Omental fat pad (tissue), 4 donors: ENCODE measurements at places on chromosomes 2 and 18. TPM values are rescaled to one million over a fixed set of nuclear protein-coding genes. Genes with fewer than 3 reads are reported as not detected.

GRCh38 chr2:23624378-23624777, 239.4 kb downstream of the KLHL29 start:
- DNase-seq: no peak

KIAA2012 gene
- total RNA-seq: 0.06 TPM

DNA sequence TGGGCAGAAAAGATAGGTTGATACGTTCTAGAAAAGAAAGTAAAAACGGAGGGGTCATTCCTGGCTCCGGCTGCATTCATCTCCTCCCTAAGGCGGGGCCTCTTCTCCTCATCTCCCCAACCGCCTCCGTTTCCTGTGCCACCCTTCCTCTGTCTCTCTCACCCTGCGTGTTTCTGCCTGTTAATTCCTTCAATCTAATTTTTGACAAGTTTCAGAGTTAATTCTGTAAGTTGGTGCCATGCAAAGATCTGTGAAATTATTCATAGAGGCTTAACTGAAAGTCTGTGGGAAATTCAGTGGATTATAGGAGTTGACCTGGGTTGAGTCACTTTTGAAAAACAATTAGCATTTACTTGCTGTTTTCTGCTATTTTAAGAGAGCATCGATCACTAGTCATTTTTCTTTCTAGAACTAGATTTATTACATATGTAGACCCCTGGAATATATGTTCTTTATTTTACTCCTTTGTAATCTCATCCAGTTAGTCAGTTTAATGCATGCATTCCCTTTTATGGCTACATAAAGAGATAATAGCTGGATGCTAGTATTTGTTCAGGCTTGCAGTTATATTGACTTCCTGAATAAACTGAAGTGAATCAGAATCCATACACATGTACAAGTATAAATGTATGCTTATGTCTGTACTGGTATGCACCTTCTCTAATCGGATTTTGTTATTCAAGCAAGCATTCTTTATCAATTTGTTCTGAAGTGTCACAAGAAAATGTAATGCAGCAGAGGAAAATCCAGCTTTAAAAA, 91.1 kb downstream of the EML6 start:
- DNase-seq: no peak

RFTN2 gene
- 9.8 TPM for total RNA-seq

DNA sequence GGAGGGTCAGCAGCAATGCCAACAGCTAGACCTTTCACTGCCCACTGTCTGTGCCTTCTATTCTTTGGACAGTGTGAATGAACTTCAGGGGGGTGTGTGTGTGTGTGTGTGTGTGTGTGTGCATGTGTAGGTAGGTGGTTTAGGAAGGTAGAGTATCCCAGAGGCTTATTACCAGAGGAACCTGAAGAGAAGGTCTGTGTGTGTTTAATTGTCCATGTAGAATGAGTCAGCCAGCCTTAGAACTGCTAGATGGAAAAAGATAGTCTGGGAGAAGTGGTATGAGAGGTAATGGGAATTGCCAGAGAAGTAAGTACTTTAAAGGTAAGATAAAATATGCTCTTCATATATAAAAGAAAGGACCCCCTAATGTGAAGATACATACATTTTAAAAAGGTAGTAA, 522.2 kb downstream of the PIK3C3 start:
- DNase-seq: no peak

FECH gene
- 36.3 TPM for total RNA-seq

MAL gene
- 0.93 TPM for total RNA-seq

DNA sequence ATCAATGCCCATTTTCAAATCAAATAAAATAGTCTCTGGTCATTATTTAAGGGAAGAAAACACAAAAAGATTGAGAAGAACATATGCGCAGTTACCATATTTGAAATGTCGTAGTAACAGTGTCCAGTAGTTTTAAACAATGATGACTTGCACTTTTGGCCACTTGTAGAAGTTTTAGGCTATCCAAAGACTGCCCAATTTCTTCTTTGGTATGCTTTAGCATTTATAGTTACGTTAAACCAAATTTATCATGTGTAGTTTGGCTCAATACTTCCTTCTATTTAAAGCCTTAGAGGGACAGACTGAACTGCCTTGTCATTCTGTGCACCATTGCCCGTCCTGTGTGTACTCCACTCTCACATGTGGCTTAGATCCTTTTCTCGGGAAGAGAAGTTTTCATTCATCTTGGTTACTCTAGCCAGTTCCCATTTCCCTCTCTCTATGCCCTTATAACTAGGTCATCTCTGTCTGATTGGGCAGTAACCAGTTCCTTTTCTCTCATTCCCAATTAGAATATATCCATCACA, 84.8 kb upstream of the TTN start:
- no peak for DNase-seq

CCDC138 gene
- 1.6 TPM for total RNA-seq

GRCh38 chr18:40360558-40360957, 1594.5 kb upstream of the PIK3C3 start:
- DNase-seq: no peak

DNA sequence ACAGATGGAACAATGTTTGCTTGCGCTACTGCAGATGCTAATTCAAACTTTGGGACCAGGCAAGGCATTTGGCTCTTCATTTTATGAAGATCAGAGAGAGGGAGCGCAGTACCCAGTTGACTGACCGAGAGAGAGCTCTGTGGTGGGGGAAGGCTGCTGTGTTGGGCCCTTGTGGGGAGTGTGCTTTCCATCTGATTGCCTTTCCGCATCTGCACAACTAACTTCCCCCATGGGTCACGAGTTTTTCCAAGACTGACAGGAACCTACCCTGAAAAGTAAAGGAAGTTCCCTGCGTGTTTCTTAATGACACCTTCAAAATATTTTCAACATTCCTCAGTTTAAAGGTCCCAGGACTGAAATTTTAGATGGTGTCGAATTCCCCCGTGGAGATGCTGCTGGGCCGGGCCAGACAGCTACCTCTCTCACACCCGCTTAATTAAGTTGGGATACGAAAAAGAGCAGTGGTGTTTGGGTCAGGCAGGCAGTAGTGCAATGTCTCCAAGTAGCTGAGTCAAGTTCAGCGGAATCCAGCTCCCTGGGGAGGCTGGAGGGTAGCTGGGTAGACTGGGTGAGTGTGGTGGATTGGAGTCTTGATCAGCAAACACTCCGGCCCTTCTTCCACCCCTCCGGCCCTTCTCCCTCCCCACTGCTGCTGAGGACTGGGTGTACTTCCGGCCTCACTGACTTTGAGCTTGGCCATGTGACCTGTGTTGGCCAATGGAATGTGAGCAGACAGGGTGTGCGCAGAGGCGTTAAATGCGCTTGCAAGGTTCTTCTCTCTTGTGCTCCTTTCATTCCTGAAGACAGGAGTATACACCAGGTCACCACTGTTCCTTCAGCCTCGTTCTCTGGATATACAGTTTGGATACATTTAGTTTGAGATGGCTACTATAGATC, 2.3 kb upstream of the ARHGAP25 start:
- DNase-seq: no peak

CRYGB gene
- total RNA-seq: not detected

- no peak for DNase-seq
These were observed 79.0 kb upstream of the ACAA2 start for GRCh38 chr18:49892148-49892924.

ASNSD1 gene
- 61.8 TPM for total RNA-seq
